ENCODE measurements at places on chromosomes 6 and 20.
A peak's percentile ranks its signal among the peaks of the same experiment; 100 is the strongest.

- peak; percentile 35 for DNase-seq
These were observed 107.2 kb upstream of the FOXA2 start for GRCh38 chr20:22691369-22692118.

DNA sequence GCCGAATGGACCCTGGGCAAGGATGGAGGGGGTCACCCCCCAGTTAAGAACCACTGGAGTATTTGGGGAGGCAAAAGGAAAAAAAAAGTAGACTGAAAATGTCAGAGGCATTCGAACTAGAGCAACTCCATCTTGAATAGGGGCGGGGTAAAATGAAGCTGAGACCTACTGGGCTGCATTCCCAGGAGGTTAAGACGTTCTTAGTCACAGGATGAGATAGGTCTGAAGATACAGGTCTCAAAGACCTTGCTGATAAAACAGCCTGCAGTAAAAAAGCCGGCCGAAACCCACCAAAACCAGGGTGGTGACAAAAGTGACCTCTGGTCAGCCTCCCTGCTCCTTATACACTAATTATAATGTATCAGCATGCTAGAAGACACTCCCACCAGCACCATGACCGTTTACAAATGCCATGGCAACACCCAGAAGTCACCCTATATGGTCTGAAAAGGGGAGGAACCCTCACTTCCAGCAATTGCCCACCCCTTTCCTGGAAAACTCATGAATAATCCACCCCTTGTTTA lies 70.4 kb upstream of the KCNG1 start:
- no peak for DNase-seq

DNA sequence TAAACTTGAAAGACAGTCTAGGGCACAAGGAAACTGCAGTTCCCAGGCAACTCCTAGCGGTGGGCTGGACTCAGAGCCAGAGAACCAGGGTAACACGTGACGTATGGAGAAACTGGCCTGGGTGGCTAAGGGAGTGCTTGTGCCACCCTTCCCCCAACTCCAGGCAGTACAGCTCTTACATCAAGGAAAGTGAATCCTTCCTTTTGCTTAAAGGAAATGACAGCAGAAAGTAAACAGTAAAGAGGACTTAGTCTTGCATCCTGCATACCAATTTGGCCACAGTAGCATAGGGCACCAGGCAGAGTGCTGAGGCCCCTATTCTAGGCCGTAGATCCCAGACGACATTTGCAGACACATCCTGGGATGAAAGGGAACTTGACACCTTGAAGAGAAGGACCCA lies 322.8 kb downstream of the CD109 start:
- DNase-seq, result no peak

DNA sequence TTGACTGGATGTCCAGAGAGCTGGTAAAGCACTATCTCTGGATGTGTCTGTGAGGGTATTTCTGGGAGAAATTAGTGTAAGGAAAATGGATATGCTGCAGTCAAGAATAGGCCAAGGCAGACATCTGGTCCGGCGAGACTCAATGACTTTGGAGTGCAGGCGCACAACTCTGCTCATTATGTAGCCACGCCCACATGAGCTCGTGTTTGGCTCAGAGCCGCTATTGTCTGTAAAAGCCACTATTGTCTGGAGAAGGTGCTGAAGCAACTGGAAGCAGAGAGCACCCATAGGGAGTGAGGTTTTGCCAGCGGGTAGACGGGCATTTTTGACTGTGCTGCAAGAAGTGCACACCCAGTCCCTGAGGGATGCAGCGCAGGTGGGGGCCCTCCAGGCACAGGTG lies 305.0 kb upstream of the POU3F2 start:
- DNase-seq, result no peak

GRCh38 chr6:134529921-134530320 lies 212.0 kb upstream of the SGK1 start:
- DNase-seq, result no peak

GRCh38 chr20:45367126-45367525 lies 4.2 kb downstream of the SYS1 start:
- no peak for DNase-seq

GRCh38 chr6:84501315-84501714 lies 263.1 kb downstream of the TBX18 start:
- DNase-seq, result no peak

DNA sequence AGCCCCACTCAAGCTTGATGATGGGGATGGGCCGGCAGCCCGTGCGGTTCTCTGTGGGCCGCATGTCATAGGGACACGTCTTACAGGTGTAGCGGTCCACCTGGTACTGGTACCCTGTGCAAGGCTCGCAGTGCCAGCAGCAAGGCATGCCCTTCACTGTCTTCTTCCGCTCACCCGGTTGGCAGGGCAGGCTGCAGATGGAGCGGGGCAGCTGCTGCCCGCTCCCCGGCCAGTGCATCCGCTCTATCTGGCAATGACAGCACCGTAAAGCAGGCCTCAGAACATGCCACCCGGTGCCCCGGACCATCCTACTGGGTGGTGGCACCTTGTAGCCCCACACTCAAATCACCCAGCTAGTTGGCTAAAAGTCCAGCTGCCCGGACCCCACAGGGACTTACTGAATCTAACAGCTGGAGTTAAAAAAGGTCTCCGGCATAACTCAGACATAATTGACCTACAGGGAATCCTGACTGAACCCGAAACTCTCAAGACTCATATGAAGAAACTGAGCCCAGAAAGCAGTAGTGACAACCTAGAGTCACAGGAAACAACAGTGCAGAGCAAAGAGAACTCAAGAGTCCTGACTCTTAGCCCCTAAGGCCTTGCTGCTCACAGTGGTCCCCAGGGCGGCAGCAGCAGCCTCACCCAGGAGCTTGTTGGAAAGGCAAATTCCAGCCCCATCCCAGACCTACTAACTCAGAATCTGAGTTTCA lies 109.4 kb downstream of the GRM4 start:
- DNase-seq, result no peak

DNA sequence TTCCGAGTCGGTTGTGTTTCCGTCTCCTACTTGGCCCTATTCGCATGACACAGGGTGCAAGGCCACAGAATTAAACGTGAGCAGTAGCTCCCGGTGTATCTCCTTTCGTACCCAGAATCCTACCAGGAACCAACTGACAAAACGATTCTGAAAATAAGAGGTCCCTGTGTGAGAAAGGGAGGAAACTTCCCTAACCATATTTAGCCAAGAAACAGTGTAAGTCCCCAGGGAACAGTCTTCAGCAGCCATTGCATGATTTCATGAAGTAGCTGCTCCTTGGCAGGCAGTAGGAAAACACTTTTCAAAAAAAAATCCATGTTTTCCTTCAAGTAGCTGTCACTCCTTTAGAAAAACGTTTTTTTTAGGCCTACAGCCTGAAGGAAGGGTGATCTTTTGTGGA lies 46.9 kb downstream of the PDE10A start:
- DNase-seq, result no peak

DNA sequence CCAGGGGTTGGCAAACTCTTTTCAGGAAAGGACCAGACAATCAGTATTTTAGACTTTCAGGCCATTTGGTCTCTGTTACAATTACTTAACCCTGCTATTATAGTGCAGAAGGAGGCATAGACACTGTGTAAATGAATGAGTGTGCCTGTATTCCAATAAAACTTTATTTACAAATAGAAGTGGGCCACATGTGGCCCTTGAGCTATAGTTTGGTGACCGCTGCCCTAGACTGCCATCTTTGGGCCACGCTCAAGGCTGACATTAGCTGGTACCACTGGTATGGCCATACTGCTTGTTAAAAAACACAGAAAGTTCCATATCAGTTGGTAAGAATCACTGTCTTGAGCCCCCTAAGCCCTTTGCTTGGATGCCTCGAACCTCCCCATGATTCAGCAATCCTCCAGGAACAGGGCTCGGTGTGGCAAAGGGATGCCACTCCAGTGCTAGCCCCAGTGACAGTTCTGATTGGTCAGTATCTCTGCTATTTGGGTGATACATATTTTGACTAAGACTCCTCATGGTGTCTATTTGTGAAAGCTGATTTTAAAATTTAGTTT lies 23.3 kb upstream of the SNRNP48 start:
- DNase-seq, result no peak

DNA sequence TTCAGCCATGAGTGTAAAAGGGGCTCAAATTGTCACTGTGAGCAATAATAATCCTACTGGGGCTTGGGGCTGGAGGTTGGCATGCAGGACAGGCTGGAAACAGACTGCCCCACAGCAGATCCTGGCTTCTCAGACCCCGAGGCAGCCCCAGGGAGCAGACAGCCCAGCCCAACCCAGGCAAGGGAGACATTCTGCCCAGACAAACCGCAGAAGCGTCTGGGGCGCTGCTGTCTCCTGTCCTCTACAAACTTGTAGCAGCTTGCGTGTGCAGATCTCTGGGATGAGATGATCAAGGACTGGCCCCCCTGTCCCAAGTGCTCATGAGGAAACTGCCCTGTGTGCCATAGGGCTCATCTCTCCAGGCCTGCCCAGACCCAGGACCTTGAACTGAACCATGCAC lies 84.6 kb downstream of the MAFB start:
- DNase-seq, result no peak

DNA sequence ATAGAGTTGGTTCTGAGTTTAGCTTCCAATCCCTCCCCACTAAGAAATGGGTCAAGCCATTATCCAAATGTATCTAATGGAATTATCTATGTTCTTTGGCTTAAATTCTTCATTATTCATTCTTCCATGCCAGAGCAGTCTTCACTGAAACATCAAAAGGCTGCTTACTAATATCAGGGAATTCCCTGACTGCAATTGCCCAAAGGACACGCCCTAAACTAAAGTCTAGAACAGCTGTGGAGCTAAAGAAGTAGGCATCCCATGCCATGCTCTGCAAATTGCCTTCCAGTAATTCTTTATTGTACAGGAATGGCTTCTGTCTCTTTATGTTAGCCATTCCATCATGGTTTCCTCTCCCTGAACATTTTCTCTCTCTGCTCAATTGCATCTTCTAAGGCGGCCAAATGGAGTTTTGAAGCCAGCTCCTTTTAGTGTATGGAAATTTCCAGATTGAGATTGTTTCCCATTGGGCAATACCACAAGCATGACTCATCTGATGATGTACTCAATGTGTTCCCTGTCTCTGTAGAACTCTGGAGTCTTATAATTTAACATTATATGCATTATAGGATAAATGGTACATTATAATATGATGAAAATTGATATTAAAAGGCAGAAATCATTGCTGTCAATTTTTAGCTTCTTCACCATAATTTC lies 28.8 kb upstream of the TSHZ2 start:
- no peak for DNase-seq

DNA sequence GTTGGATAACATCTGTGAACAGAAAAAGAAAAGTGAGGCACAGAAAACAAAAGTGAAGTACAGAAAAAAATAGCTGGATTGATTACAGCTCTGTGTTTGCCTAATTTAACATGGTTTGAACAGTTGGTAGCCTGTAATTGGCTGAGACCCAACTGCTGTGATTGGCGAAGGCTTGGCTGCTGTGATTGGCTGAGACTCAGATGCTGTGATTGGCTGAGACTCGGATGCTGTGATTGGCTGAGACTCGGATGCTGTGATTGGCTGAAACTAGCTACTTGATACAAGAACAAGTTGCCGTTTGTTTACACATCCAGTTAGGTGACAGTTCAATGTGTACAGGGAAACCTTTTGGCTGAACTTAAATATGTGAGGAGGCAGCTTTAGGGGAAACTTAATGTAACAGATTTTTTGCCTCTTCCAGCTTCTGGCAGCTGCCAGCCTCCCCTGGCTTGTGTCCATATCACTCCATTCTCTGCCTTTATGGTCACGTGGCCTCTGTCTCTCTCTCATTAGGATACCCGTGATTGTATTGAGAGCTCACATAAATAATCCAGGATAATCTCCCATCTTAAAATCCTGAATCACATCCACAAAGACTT lies 223.4 kb upstream of the FOXA2 start:
- no peak for DNase-seq

DNA sequence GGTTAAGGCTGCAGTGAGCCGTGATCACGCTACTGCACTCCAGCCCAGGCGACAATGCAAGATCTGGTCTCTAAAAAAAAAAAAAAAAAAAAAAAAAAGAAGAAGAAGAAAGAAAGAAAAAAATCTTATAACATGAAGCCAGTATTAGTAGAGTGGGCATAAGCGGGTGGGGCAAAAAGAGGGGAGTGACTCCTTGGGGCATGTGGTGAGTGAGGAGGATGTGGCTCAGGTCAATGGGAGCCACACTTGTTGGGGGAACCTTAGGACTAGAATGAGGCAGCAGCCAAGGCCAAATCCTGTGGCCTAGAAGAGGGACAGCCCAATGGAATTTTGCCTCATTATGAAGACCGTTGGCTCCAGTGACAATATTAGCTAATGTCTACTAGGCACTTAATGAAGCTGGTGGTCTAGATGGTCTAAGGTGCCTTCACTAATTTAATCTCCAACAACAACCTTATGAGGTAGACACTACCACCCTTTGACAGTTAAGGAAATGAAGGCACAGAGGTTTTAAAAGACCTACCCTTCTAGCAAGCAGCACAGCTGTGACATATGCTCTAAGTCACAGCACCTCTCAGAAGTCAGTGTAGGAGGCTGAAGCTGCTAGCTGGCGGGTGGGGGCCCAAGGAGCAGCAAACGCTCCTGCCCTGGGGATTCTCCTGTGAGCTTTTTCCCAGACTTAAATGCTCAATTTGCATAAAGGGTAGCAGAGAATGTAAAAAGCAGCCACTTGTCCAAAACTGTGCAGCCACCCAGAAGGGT lies 23.6 kb upstream of the ARMC12 start:
- no peak for DNase-seq

DNA sequence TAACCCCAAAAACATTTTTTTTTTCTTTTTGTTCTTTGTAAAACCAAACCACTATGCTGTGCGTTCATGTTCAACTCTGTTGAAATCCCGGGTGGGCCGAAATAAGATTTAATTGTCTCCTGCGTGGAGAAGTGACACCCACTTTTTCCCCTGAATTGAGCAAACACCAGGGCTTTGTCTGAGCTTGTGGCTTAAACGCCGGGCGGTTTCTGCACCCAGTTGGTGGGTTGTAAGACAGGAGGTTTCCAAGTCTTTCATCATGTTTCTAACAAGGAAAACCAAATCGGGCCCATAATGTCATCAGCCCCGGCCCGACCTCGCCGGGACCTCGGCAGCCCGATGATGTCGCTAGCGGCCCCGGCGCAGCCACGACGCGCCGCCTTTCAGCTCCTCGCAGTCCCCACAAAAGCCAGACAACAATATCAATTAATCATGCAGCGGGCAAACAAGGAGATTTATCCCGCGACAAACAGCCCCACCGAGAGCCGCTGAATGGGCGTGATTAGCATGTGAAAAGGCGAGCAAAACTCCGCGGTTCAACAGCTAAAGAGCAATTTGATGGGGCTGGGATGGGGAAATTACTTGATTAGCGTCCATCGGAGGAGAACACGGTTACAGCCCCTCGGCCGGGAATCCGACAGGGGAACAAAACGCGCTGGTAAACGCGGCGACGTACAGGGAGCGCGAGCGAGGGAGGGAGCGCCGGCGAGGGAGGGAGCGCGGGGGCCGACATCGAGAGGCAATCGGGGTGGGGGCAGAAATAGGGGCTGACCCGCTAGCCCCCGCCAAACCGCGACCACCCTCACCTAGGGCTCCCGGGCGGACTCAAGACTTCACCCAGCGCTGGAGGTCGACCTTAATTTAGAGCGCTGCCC lies 5.3 kb downstream of the LINC00237 start:
- no peak for DNase-seq
